Stimulated activated CD4-positive, alpha-beta T cell treated with anti-CD3 and anti-CD28 coated beads, Interleukin-1b, Interleukin-23, amount 100 ng/mL, for 4 hours (primary cell): ENCODE measurements at places on chromosomes 11 and 22.

DNA sequence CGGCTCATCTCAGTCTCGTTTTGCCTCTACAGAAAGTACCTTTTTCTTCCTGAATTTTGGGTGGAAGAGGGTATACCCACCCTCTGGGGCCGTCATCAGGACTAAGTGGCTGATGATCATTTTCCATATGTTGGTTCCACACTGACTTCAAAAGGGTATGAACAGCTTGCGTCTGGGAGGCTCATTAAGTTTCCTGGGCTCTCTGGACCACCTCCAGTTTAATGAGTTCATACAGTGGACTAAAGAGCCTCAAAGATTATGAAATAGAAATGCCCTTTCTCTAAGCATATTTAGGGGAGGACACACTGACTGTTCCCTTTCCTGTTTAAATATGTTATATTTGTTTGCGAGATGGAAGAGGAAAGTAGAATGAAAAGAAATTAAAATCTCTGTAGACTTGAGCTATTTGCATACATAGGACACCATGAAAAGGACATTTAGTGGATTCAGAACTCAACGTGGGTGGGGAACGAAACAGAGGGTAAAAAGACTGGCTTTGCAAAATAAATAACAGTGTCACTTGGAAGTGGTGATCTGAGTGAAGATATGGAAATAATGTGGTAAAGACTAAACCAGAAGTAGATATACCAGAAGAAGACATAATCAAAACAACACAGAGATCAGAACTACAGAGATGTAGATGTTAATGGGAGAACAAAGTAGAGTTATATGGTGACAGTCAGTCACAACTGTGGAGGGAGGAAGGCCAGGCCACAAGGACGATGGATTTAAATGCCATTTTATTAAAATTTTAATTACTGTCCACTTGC lies 18.7 kb downstream of the LDLRAD3 start:
- no peak for DNase-seq

DNA sequence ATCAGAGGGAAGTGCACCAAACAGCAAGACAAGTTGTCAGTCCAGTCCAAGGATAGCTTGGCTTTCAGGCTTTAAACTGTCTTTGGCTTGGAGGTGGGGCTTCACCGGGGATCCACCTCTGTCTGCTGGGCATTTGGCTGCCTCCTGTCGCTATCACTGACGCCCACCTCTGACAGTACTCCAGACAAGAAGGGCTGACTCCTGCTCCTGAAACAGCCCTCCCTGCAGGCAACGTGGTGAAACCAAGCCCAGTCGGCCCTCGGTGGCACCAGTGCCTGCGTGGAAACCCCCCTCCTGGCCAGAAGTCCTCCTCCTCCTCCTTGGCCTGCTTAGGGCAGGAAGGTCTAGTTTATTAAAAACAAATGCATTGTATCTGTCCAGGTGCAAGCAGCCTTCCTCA lies 16.9 kb downstream of the DHCR7 start:
- no peak for DNase-seq

- no peak for DNase-seq
Measured at GRCh38 chr11:2567026-2567671, 122.3 kb downstream of the KCNQ1 start.

DNA sequence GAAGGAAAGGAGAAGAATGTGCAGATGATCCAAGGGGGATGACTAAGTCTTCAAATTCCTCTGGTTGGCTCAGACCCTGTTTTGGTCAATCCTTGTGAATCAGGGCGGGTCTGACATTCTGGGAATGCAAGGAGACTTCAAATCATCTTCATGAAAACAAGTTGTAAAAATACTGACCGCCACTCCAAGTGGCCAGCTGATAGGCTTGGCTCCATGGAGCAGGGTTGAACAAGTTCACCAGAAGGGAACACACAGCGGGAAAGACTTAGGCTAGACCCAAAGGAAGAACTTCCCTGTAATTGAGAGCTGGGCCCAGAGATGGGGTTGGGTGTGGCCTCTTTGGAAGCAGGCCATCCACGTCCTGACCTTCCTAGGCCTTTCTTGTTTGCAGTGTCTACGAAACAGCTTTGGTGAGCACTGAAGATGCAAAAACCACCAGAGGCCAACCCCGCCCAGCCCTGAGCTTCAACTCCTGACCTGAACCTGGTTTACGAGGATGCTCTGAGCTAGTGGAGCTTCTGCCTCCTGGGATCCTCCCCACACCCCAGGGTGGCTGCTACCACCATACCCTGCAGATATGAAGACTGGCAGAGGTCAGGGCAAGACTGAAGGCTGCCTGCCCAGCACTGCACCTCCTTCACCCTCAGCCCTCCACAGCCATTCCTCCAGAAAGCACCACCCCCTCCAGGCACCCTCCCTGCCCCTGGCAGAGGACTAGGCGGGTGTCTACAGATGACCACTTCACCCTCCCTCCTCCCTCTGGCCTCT lies 26.1 kb downstream of the GDPD5 start:
- DNase-seq, result no peak

DNA sequence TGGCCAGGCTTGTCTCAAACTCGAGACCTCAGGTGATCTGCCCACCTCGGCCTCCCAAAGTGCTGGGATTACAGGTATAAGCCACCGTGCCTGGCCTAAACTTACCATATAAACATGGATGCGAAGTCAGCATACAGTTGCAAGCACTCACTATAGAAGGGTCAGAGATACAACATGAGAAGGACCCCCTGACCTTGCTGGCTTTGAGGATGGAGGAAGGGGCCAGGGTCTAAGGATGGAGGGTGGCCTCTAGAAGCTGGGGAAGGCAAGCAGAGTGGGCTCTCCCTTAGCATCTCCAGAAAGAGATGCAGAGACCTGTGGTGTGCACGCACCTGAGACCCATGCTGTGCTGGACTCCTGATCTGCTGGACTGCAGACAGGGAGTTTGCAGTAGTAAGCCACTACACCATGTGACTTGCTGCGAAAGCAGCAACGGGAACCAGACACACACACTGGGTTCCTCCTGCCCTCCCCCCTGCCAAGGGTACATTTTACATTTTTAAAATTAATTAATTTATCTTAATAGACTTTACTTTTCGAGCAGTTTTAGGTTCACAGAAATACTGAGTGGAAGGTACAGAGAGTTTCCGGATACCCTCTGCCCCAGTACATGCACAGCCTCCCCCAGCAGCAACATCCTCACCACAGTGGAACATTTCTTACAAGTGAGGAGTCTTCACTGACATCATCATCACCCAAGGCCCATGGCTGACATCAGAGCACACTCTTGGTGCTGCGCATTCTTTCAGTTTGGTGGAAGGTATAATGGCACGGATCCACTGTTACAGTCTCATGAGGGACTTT lies 170.1 kb upstream of the B3GAT1 start:
- DNase-seq, result no peak

GRCh38 chr11:101497291-101497690 lies 86.5 kb downstream of the TRPC6 start:
- no peak for DNase-seq

DNA sequence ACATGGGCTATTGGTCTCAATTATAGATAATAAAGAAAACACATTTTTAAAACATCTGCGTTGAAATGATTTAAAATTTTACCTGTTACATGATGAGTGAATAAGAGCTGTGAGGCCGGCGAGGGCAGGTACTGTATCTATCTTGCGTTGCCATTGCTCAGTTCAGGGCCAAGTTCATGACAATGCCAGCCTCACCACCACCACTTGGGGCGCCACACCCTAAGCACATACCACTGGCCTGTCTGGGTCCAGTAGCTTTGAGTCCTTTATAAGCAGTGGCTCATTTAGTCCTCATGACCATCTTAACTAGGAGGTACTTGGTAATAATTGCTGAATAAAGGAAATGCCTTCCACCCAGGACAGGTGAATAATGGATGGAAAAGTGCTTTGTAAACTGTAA lies 14.5 kb upstream of the MB start:
- no peak for DNase-seq

DNA sequence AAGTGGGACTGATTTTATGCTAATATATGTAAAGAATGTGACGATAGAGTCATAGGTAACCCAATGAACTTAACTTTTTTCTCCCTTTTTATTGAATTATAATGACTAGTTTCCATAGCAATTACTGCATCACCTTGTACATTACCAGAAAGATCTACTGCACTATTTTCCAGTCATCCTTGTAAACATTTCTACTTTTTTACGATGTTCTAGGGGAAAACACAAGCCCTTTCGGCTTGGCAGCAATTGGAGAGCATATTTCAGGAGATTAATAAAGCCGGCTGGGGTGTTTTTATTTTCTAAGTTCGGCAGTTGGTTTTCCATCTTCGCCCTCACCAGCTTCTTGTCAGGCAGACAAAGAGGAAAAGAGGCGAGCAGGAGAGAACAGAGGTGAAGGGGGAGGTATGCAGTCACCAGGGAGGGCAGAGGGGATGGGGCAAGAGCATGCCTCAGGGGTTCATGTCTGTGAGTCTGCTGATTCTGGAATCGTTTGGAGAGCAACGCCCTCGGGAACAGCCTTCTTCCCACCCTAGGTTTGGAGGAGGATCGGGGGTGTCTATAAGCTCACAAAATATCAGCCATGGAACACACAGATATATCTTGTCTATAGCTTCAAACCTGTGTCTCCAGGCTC lies 476.4 kb downstream of the MIAT start:
- DNase-seq, result no peak

GRCh38 chr11:113690619-113691569 lies 15.2 kb downstream of the TMPRSS5 start:
- DNase-seq, result no peak

DNA sequence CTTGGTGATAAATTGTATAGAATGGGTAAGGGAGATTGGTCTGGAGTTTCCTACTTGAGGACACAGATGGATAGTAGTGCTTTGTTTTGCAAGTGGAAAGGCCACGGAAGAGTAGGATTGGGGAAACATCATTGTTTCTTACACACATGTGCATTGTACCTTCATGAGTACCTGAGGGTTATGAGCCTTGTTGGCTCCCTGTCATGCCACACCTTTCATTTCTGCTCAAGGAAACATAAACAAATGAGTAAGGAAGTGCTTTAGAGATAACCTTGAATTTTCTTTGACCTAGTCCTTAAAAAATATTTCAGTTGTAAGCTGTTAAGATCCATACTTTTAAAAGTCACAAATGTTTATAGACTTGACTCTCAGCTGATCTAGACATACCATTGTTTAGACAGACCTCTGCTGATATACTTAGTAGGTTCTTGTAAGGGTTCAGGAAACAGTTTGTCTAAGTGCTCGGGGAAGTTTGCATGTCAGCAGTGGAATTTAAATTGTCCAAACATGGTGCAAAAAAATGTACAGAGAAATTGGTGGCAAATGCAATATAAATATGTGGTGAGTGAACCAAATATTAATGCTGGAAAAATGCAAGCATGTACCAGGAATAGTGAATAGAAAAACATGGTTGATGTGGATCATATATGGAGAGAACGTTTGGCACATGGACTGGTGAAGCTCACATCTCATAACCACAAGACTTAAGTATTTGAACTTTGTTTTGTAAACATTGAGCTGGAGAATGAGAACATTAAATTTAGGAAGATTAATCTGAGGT lies 40.9 kb downstream of the GAS2 start:
- DNase-seq, result no peak

DNA sequence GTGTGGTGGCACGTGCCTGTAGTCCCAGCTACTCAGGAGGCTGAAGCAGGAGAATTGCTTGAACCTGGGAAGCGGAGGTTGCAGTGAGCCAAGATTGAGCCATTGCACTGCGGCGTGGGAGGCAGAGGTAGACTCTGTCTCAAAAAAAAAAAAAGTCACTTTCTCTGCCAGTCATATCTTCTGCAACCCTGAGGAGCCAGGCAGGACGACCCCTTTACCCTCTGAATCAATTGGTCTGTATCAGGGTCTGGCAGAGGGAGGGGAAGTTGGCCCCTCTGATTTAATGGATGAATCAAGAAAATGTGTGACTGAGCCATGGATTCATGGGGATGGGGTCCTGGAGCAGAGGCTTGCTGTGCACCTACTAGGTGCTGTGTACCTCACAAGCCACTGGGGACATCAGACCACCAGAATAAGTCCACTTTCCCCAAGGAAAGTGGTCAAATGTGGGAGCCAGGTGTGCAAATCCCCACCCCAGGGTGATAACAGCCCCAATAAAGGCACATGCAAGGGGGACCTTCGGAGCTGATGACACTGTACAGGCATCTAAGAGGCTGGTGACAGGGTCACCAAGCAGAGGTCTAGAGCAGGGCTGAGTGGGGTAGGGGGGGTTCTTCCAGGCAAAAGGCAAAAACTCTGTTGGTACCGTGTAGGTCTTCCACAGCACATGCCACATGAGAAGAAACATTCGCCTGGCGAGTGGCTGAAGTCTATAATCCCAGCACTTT lies 29.0 kb downstream of the TXN2 start:
- no peak for DNase-seq

DNA sequence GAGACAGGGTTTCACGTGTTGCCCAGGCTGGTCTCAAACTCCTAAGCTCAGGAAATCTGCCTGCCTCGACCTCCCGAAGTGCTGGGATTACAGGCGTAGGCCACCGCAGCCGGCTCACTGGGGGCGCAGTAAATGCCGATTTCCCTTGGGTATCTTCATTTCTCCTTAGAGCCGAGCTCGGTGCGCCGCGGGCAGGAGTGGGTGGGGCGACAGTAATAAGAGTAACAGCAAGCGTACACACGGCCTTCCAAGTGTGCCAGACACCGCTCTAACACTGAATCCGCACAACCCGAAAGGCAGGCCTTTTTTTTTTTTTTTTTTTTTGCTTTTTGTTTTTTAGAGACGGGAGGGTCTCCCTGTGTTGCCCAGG lies 500 bp upstream of the ADSL start:
- peak; percentile 57 for DNase-seq

DNA sequence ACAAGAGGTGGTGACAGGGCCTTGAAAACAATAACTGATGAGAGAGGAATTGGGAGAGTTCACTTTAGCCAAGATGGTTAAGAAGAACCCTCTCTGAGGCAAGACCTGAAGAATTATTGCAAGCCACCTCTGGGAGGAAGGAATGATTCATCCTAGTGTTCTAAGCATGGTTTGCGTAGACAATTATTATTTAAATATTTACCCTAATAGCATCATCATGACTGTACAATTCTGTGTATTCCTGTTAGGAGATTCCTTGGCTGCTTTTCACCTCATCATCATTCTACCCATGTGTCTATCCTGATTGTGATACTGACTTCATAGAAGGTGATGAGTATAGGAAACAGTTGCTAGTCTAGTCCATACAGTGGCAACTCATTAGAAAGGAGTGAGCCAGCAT lies 264.4 kb downstream of the DDX10 start:
- DNase-seq, result no peak

DNA sequence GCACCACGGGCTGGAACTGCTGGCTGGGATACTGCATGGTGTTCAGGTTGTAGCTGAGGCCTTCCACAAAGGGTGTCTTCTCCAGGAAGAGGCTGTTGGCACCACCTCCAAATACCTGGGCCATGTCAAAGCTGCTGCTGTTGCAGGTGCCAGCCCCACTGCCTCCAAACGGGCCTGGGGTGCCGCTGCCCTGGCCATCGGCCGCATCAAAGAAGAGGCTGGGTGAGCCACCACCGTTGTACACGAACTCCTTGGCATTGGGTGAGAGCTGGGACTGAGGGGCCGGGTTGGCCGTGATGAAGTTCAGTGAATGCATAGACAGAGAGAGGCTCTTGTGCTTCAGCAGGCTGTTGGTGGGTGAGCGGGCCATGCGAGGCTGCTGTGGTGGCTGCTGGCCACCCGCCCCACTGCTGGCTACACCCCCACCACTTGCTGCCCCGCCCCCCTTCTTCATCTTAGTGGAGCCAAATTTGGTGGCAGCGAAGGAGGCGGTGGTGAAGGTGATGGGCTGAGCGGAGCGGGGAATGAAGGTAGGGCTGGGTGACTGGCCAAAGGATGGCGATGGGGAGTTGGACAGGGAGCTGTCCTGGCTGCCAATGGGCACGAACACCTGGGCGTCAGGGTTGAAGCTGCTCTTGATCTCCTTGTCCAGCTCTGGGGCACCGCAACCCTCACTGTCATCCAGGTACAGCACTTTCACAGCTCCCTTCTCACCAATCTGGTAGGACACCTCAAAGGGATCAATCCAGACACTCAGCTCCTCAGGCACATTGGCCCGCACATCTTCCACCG lies 10.1 kb downstream of the TOB2 start:
- DNase-seq, result no peak
